ENCODE measurements at places on chromosomes 16 and 17.

- DNase-seq, result peak; percentile 54
Measured at GRCh38 chr17:78144736-78145641, 1.2 kb upstream of the C17orf99 start.

GRCh38 chr17:20120836-20121235, 111.7 kb downstream of the SPECC1 start:
- DNase-seq, result no peak

GRCh38 chr17:13008461-13008860, 9.4 kb downstream of the ELAC2 start:
- DNase-seq, result no peak

DNA sequence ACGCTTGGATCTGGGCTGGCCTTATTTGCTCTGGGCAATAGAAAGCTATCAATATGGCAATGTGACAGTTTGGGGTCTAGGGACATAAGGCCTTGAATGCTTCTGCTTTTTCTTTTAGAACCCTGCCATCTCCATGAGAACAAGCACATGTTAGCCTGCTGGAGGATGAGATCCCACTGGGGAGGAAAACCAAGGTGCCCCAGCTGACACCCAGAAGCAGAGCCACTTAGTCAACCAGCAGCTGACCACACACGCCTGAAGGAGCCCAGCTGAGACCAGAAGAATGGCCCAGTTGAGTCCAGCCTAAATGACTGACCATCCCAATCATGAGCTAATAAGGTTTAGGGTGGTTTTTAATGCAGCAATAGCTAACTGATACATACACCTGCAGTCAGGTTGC, 171.2 kb downstream of the AHSP start:
- no peak for DNase-seq

DNA sequence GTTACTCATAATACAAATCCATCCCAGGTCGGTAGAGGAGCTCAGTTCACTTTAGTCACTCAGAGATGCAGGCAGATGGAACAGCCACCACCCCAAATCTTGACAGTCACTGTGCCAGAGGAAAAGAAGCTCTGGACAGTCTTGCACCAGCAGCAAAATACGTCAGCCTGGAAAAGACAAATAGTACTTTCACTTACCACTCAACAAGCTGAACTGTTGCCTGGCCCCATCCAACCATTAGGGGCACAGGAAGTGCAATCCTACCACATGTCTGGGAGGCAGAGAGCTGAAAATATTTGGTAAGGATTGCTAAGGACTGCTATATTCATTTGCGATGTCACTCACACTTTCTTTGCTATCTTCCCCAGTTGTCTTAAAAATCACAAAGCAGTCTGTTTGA, 239.1 kb upstream of the TOX3 start:
- DNase-seq, result no peak

- no peak for DNase-seq
Measured at GRCh38 chr16:49883076-49884014, 27.4 kb upstream of the ZNF423 start.

GRCh38 chr17:33942414-33942813, 312.7 kb upstream of the CCL2 start:
- no peak for DNase-seq

- no peak for DNase-seq
Measured at GRCh38 chr16:46728806-46729205, 19.3 kb downstream of the MYLK3 start.

DNA sequence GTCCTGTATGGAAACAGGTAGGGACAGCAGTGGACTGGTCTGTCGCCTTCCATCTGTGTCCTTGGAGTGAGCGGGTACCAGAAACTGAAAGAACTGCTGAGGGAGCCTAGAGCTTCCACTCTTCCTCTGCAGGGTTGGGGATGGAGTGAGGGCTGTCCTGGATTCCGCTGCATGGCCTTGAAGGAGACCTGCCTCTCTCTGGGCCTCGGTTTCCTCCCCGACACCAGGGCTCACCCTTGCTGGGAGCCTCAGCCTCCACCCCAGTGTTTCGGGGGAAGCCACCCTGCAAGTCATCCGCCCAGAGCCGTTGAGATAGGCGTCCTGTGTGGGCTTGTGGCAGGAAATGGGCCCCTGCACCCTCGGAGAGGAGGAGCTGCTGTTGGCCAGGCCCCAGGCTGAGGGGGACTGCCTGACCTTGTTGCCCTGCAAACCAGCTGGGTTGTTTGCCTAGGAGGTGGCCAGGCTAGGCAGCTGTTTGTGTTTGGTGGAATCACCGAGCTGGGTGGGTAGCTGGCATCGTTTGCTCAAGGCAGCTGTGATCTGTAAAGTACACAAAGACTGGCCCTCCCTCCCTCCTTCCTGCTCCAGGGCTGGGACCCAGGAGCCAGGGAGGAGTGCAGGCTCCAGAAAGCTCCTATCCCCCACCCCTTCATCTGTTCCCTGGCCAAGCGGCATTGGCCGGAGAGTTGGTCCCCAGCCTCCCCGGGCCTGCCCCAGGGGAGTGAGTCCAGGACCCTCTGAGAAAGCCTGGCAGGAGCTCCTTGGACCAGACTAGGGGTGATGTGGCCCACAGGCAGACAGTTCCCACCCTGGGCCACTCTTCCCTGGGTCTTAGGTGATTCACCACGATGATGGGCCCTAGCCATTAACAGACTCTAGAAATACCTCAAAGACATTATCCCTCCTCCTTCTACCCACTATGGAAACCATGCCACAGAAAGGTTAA, 1.3 kb downstream of the RAB37 start:
- DNase-seq, result peak; percentile 76

GRCh38 chr17:28370744-28371103, 617 bp upstream of the VTN start:
- no peak for DNase-seq

DNA sequence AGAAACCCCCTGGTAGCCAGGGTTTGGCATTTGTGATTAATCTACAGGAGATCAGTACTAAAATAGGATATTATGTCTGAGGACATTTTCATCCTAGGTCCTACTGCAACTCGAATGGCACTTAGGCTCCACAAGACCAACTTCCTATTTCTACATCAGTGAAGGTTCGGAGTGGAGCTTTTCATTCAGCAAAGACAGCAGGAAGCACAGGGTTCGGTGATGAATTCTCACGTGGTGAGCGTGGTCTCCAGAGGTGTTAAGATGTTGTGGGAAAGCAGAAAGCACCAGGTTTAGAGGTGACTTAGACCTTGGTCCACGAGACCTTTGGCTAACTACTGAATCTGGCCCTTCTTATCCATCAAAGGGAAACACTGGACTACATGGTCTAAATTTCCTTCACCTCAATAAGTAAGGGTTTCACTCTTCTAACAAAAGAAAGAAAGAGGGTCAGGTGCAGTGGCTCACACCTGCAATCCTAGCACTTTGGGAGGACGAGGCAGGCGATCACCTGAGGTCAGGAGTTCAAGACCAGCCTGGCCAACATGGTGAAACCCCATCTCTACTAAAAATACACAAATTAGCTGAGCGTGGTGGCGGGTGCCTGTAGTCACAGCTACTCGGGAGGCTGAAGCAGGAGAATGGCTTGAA, 13.9 kb upstream of the HELZ start:
- DNase-seq, result peak; percentile 23

GRCh38 chr17:18138065-18138749, 29.7 kb downstream of the MYO15A start:
- DNase-seq, result no peak

DNA sequence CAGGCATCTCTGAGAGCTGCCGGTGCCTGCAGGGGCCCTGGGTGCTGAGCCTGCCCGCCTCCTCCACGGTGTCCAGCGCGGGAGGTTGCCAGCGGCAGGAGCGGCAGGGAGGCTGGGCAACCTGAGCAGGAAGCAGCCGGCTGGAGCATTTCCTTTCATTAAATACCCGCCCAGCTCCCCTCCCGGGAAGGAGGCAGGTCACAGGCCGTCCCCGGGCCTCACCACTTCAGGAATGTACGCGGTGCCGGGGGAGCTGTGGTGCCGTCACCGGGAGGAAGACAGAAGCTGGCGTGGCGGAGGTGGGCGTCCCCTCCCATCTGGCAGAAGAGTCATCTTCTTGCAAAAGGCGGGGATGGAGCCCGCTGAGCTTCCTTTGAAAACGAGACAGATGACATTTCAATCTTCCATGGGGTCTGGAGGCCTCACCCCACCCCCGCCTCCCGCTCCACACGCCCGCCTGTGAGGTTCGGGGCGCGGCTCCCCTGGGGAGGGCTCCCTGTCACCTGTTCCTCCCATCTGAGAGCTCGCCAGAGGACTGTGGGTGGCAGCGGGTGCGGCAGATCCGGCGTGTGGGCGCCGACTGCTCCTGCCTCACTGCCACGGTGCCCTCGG, 16.0 kb downstream of the SOX8 start:
- DNase-seq, result peak; percentile 26

DNA sequence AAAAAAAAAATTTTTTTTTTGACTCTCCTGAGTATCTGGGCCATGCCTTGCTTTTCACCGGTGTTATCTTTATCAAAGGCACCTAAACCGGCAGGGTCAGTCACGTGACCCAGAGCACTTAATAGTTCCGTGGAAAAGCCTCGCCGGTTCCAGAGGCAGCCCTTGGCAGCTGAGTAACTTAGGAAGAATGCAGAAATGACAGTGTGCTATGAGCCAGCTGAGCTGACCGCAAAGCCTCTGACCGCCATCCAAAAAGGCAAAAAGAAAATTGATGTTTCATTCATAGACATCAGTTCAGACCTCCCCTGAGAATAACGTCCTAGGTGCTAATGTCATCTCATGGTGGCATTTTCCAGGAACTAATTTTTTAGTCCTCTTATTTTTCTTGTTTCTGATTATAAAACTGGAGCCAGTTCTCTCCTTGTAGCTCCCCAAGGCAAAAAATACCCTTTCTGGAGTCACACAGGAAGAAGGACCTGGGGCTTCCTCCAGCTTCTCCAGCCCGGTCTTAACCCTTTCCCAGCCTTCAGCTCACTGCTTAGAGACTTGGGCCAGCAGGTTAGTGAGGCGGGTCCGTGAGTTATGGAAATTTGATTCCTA, 122.6 kb downstream of the SOCS1 start:
- DNase-seq, result peak; percentile 60

- no peak for DNase-seq
Measured at GRCh38 chr16:84421081-84421937, 53.0 kb downstream of the ATP2C2 start.

- DNase-seq, result no peak
Measured at GRCh38 chr17:17151055-17151454, 55.1 kb downstream of the PLD6 start.

DNA sequence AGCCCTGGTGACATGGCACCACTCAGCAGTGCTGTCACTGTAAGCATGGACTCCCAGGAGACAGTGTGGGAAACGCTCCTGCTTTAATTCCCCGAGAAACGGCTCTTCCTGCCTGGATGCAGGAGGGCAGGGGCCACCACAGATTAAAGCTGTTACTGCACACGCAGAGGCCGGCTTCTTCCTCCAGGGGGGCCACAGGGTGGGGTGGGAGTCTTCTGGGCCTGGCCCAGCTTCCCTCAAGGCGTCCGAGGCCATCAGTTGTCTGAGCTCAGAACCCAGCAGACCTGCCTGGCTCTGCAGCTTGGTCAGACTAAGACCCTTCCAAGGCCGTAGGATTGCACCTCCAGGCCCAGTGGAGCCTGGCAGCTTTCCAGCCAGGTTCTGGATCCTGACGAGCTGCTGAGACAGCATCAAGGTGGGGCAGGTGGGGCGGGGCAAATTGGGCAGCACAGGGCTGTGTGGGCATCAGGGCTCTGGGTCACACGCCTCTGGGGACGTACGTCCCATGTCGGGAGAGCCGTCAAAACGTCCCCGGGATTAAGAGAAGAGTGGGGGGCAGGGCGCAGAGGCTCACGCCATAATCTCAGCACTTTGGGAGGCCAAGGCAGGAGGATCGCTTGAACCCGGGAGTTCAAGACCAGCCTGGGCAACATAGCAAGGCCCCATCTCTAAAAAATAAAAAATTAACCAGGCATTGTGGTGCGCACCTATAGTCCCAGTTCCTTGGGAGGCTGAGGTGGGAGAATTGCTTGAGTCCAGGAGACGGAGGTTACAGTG, 5.0 kb upstream of the CAPN15 start:
- no peak for DNase-seq

DNA sequence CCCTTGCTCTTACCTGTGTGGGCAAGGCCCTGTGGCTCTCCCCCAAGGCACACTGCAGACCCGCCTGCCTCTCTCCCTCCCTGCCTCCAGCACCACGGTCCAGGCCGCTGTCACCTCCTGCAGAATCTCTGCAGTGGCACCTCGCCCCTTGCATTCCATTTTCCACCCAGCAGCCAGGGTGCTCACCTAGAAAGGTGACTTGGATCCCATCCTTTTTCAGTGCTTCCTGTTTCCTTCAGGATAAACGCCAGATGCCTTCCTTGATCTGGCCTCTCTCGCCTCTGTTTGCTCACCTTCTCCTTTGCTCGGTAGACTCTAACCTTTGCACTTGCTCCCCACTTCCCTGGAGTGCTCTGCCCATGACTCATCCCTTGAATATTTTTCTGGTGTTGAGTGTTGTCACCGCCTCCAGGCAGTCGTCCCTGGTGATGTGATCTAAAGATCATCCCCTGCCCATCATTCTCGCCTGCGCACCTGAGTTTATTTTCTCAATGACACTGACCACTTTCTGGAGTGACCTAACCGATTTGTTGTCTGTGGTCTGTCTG, 79.2 kb upstream of the LGALS9 start:
- peak; percentile 56 for DNase-seq

DNA sequence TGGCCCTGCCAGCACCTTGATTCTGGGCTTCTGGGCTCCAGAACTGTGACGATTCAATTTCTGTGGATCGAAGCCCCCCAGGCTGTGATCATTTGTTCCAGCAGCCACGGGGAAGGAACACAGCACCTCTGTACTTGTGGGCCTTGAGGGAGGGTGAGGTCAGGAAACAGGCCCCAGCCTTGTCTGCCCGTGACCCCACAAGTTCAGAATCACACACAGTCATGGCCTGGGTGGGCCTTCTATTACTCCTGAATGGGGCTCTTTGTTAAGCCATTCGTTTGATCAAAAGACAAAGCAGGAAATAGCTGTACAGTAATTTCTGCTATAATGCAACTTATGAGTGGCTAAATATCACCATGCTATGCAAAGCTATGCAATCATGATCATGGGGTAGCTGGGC, 10.1 kb downstream of the ST6GALNAC2 start:
- DNase-seq, result no peak

DNA sequence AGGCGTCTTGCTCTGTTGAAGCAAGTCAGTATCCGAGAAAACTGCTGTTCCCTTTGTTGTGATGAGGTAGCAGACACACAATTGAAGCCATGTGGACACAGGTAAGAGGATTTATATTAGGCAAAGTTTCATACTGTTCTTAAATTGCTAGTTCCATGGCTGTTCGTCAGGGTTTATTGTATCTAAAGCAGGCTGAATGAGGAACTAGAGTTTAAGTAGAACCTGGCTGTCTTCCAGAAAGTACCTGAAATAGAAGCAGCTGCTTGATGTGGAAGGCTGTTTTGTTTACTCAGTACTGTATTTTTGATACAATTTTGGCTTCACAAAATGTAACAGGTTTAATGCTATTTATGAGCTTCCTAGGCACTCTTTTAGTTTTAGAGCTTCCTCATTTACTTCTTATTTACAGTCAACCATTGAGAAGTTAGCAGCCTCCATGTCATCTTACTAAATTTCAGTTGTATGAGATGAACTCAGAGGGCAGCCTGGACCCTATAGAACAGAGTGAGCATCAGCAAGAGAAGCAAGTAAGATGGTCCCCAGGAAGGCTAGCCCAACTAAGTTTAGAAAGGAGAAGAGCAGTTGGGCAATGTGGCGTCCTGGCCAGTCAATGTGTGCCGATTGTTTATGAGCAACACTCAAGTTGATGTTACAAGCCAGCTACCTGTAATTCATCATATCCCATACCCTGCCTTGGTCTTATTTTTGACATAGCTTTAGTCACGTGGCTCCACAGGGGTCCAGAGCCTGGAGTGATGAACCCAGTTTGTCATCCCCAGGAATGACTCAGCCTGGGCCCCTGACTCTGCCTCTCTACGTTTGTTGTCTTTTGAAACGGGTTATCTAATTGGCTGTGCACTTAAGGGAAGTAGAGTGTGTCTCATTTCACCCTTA, 9.7 kb upstream of the ARL2BP start:
- DNase-seq, result no peak

- peak; percentile 77 for DNase-seq
Measured at GRCh38 chr16:89700649-89701424, 668 bp downstream of the SPATA2L start.

All from transverse colon (tissue), 4 donors.